Psoas muscle (tissue), 8 donors: ENCODE measurements at places on chromosomes 2 and 18. TPM values are rescaled to one million over a fixed set of nuclear protein-coding genes. Genes with fewer than 3 reads are reported as not detected.
A peak's percentile ranks its signal among the peaks of the same experiment; 100 is the strongest.

GRCh38 chr2:127660291-127660578 lies 14.3 kb downstream of the GPR17 start:
- H3K4me3 ChIP-seq = no peak overlapping the region
- peaks cover 6% of the 10 kb centered on the region for H3K4me1 ChIP-seq
- DNase-seq = no peak
- no peak overlapping the region for H3K27ac ChIP-seq
- H3K36me3 ChIP-seq = peaks cover 4% of the 10 kb centered on the region

ERMN gene
- not detected for total RNA-seq

GRCh38 chr2:236787885-236788284 lies 218.3 kb downstream of the ACKR3 start:
- H3K4me1 ChIP-seq = no peaks in the 10 kb centered on the region
- no peak for DNase-seq
- no peaks in the 10 kb centered on the region for H3K36me3 ChIP-seq
- no peaks in the 10 kb centered on the region for H3K27me3 ChIP-seq
- H3K4me3 ChIP-seq = no peak overlapping the region

KLHL14 gene
- total RNA-seq = not detected

- no peak overlapping the region for H3K4me3 ChIP-seq
- H3K27me3 ChIP-seq = peaks cover 5% of the 10 kb centered on the region
- peaks cover 5% of the 10 kb centered on the region for H3K4me1 ChIP-seq
- H3K27ac ChIP-seq = no peak overlapping the region
- no peaks in the 10 kb centered on the region for H3K36me3 ChIP-seq
Measured at GRCh38 chr2:111896576-111896975, 1.8 kb upstream of the MERTK start.

DNA sequence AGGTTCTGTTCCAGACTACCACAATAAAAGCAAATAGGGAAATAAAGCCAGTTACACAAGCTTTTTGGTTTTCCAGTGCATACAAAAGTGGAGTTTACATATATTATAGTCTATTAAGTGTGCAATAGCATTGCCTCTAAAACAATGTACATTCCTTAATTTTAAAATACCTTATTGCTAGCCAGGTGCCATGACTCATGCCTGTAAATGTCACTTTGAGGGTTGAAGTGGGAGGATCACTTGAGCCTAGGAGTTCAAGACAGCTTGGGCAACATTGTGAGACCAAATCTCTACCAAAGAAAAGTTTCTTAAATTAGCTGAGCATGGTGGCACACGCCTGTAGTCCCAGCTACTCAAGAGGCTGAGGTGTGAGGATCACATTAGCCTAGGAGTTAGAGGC lies 52.9 kb upstream of the IMP4 start:
- DNase-seq = no peak
- no peaks in the 10 kb centered on the region for H3K36me3 ChIP-seq
- no peaks in the 10 kb centered on the region for H3K4me1 ChIP-seq
- H3K27me3 ChIP-seq = no peaks in the 10 kb centered on the region
- no peak overlapping the region for H3K4me3 ChIP-seq

- no peak for DNase-seq
- no peak overlapping the region for H3K27ac ChIP-seq
- no peaks in the 10 kb centered on the region for H3K4me1 ChIP-seq
- no peak overlapping the region for H3K4me3 ChIP-seq
- no peaks in the 10 kb centered on the region for H3K27me3 ChIP-seq
Measured at GRCh38 chr2:601387-601698, 75.9 kb downstream of the TMEM18 start.

DNA sequence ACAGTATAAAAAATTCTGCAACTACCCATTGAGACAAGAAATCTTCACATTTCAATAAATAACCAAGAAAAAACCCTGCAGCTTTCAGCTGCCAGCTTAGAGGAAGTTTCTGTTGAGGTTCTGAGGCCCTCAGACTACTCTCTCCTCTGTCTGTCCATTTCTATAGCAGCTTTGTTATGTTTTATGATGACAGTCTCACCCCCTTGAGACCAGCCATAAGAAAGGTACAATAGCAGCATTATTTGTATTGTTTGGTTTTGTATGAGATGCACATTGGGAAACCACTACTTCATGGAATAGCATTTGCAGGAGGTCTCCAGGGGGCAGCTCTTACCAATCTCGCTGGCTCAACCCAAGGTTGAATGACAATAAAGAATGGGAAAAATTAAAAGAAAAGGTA lies 334.6 kb upstream of the VRK2 start:
- no peak overlapping the region for H3K4me3 ChIP-seq
- no peak overlapping the region for H3K27ac ChIP-seq
- H3K4me1 ChIP-seq = no peaks in the 10 kb centered on the region
- H3K36me3 ChIP-seq = no peaks in the 10 kb centered on the region

DNA sequence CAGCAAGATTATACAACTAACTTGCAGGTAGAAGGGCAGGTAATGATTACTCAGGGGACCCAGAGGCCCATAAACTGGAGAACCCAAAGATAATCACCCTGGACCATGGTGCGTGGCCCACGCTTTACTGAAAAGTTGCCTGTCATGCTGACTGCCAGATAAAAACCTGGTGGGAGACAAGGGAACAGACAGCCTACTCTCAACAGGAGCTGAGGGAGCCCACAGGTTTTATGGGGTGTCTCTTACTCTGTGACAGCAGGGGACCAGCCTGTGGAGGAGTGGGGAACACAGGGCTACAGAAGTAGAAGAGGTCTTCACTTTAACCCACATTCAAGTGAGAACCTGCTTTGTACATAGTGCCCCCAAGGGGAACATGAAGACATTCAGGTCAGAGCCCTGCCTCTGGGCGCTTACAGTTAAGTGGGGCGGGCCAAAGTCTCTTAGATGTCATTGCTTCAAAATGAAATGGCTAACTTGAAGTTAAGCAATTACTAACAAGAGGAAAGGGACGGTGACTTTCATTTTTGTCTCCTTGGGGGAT lies 60.4 kb downstream of the DHRS9 start:
- DNase-seq = no peak
- no peaks in the 10 kb centered on the region for H3K4me1 ChIP-seq
- H3K36me3 ChIP-seq = no peaks in the 10 kb centered on the region
- H3K4me3 ChIP-seq = no peak overlapping the region
- H3K27ac ChIP-seq = no peak overlapping the region

DNA sequence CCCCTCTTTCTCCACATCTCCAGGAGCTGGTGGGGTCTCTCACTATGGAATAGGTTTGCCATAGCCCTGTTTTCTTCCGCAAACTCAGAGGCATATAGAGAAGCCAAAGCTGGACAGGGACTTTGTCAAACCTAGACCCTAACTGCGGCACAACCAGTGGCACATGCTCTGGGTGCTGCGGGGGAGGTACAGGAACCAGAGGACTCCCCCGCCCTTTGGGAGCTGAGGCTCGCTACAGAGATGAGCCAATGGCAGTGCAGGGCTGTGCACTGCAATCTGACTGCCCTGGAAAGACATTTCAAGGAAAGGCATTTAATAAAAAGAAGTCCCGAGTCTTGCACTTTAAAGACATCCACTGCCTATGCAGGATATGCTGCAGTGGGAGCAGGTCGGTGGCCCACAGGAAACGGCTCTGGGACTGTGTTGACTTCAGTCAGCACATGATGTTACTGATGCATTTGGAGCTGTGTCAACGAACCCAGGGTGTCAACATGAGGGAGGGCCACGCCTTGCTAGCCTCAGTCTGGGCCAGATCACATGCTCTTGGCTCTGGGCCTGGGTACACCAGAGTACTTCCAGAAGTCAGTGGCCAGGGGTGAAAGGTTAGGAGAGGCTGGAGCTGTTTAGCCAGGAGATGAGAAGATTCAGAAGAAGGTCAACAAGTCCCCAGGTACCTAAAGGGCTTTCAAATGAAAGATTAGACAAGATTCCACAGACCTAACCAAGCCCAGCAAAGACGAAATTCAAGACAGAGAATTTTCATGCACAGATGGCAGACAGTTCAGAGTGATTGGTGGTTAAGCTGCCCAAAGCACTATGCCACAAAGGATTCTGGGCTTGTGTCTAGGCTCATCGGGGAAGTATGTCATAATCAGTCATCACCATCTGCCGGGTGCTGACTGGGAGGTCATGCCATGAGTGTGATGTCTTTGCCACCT lies 8.2 kb downstream of the SLC35F6 start:
- H3K36me3 ChIP-seq = peaks cover 7% of the 10 kb centered on the region
- peak overlapping the region; percentile 89 for H3K27ac ChIP-seq
- peaks cover 50% of the 10 kb centered on the region for H3K4me1 ChIP-seq
- no peaks in the 10 kb centered on the region for H3K27me3 ChIP-seq

KCNIP3 gene
- 1.2 TPM for total RNA-seq

GRCh38 chr2:144607891-144608521 lies 88.1 kb upstream of the ZEB2 start:
- no peaks in the 10 kb centered on the region for H3K36me3 ChIP-seq
- no peak overlapping the region for H3K27ac ChIP-seq
- no peaks in the 10 kb centered on the region for H3K27me3 ChIP-seq

RNASEH1 gene
- 24.4 TPM for total RNA-seq

DNA sequence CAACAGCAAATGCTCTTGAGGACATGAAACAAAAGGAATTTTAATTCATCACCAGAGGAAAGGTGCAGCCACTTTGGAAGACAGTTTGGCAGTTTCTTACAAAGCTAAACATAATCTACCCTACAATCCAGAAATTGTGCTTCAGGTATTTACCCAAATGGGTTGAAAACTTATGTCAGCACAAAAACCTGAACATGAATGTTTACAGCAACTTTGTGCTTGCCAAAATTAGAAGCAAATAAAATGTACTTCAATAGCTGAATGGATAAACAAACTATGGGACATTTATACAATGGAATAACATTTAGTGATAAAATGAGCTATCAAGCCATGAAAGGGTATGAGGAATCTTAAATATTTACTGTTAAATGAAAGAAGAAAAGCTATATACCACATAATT lies 6.9 kb upstream of the MAP2 start:
- no peak overlapping the region for H3K27ac ChIP-seq
- DNase-seq = no peak
- no peak overlapping the region for H3K4me3 ChIP-seq

DNA sequence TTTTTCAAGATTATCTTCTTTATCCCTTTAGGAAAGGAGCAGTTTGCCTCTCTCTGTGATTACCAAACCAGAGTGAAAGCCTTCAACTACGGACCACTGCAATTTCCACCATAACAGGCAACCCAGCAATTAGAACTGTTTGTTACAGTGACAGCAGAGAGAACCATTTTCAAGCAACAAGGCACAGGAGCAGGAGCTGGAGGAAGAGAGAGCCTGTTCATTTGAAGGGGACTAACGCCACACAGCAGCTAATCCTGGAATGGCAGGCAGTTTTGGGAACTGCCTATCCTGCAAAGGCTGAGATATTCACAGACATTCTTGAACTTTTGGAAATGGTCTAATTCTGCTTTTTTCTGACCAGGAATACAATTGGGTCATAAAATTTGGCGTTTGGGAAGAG lies 1541.9 kb upstream of the PIK3C3 start:
- no peak overlapping the region for H3K27ac ChIP-seq
- no peak overlapping the region for H3K4me3 ChIP-seq
- no peak for DNase-seq
- no peaks in the 10 kb centered on the region for H3K4me1 ChIP-seq
- no peaks in the 10 kb centered on the region for H3K27me3 ChIP-seq

DNA sequence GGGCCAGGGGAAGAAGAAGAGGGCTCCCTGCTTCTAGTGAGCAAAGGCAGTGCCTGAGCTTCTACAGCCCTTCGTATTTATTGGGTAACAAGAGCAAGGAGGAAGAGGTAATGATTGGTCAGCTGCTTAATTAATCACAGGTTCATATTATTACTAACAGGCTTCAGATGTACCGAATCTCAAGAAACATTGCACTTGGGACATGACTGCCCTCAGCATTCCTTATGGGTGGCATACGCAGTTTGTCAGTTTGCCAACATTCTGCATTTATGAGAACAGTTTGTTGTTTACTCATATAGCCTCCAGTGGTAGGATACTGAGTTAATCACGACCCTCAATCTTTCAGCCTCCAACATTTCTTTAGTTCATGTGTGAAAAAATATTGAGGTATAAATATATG lies 84.5 kb downstream of the HIBCH start:
- no peaks in the 10 kb centered on the region for H3K36me3 ChIP-seq
- DNase-seq = no peak
- no peaks in the 10 kb centered on the region for H3K4me1 ChIP-seq
- H3K27ac ChIP-seq = no peak overlapping the region
- no peaks in the 10 kb centered on the region for H3K27me3 ChIP-seq

HTR2B gene
- total RNA-seq = not detected

DNA sequence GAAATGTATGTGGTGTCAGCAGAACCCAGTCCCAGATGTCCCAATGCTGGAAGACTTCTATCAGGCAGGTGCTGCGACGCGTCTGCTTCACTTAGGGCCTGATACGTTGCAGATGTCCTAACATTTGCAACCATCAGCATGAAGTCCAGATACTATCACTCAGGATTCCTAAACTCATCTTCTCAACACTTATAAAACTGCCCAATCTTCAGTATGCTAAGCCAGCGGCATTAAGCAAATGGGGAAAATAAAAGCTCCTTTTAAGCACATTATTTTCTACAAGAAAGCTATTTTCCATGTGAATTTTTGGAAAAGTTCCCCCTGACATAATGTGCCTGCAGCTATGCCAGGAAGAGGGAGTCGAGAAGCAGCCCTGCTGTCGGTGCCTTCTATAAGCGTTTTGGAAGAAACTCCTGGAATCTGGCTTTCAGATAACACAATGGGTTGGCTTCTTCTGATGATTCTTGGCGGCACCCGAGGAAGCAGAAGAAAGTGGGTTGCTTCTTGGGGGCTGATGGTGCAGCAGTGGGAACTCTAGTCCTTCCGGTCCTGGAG lies 60.7 kb upstream of the ITGA6 start:
- no peaks in the 10 kb centered on the region for H3K36me3 ChIP-seq
- H3K4me1 ChIP-seq = no peaks in the 10 kb centered on the region
- no peak overlapping the region for H3K4me3 ChIP-seq

GRCh38 chr18:75170022-75170789 lies 38.7 kb downstream of the PTGR3 start:
- H3K27me3 ChIP-seq = peaks cover 3% of the 10 kb centered on the region
- no peak for DNase-seq
- no peaks in the 10 kb centered on the region for H3K36me3 ChIP-seq
- H3K27ac ChIP-seq = peak overlapping the region; percentile 65

DNA sequence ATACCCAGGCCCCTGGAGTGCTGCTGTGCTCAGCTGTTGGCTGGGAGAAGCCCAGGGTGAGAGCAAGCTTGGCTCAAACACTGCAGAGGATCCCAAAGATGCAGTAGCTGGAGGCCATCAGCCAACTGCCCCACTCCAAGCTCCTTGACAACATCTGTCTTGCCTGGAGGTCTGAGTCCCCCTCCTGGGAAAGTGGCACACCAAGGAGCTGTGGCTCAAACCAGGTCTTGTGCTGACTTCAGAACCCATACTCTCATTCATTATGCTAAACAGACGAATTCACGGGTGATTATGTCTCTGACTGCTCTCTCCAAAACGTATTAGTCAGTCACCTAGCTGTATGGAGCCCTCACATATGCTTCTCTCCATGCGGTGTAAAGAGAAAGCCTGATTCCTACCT lies 206.1 kb downstream of the TTC32 start:
- no peaks in the 10 kb centered on the region for H3K27me3 ChIP-seq
- H3K4me1 ChIP-seq = no peaks in the 10 kb centered on the region
- H3K4me3 ChIP-seq = no peak overlapping the region
- no peak for DNase-seq

DCAF17 gene
- 10.8 TPM for total RNA-seq
